ENCODE measurements at places on chromosomes 1 and 21.

DNA sequence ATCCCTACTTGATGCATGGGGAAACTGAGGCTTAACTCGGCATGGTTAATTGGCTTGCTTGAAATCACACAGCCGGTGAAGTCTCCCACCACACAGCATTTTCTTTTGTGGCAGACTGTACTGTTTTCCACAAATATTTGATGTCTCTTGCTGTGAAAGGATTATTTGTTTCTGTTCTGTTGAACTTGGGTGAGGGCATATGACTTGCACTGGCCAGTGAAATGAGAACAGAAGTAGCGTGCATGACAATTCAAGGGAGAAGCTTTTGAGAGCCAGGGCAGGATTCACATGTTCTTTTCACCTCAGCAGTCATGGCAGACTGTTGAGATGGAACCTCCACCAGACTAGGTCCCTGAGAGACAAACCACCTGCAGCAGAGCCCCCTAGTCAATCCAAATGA lies 11.7 kb upstream of the AK2 start:
- DNase-seq = no peak

DNA sequence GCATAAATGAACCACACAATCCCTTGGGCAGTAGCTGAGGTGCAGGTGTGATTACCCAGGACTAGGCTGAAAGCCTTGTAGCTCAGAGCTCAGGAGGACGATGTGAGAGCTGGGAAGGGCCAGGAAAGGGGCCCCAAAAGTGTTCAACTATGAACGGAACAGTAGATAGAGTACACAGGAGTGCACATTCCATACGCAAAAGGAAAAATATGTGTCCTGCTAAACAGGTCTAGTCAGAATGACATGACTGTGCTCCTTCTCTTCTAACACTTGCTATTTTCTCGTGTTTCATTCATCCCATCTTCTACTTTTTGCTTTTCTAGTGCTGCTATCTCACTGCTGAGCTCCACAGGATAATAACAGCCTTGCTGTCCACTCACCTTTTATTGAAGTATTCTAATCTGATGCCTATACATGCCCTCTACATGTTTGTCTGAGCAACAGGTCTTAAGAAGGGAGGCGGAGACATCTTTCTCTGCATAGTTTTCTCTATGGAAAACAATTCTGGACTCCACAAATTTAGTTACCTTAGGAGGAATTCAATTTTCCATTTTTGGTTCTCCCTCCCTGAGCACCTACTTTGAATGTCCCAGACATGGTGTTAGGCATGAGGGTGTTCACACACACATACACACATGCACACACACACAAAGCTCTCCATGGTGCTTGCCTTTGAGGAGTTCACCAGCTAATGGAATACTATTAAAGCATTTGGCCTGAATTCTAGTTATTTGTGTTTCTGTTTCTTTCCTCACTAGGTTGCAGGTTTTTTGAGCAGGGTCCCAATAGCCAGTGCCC lies 3.4 kb downstream of the S100A10 start:
- no peak for DNase-seq

- no peak for DNase-seq
Observed at GRCh38 chr1:220631238-220631815, 58.8 kb upstream of the C1orf115 start.

- DNase-seq = no peak
Observed at GRCh38 chr1:175865041-175865766, 121.8 kb upstream of the TNR start.

DNA sequence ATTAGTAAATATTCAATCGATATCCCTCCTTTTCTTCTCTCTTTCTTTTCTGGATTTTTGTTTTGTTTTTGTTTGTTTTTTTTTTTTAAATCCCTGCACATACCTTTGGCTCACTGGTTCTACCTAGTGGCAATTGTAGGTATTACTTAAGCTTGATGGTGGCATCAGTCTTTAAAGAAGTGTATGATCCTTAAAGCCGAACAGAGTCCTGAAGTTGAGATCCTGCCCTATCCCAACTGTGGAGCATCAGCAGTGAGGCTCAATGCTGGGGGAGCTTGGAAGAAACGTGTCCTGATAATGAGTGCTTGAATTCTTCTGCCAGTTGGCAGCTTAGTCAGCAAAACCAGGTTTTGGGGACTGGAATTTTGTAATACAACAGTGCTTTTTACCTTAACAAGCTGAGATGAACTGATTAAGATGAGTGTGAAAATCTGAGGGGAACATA lies 60.8 kb downstream of the FASLG start:
- DNase-seq = no peak

- DNase-seq = no peak
Observed at GRCh38 chr1:28640766-28641165, 2.1 kb downstream of the TAF12 start.

GRCh38 chr1:179825798-179826460 lies 51.7 kb downstream of the TOR1AIP2 start:
- no peak for DNase-seq

DNA sequence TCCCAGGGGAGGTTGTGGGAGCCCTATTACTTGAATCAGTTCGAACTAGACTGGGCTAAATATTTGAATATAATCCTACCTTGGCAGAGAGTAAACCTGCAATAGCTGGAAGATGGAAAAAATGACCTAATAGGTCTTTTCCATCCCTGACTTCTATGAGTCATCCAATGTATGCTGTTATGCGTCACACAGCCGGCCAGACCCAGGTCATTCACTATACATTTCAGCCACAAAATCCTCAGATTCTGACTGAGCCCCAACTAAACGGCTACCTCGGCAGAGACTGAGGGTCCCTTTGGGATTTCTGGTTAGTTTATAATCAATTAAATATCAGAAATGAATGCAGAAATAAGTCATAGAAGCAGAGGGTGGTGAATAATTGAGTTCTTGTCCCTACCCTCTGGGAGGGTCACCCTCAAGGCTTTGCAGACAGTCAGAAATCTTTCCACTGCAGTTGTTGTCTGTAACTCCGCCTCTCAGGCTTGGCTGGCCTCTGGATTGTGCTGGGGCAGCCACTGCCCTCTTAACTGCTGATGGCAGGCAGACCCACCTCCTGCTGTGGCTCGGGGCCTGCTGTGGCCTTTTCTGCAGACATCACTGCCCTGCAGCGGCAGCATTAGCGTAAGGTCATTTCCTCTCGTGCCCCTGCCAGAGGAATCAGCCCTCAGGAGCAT lies 240.5 kb downstream of the TGFB2 start:
- no peak for DNase-seq

DNA sequence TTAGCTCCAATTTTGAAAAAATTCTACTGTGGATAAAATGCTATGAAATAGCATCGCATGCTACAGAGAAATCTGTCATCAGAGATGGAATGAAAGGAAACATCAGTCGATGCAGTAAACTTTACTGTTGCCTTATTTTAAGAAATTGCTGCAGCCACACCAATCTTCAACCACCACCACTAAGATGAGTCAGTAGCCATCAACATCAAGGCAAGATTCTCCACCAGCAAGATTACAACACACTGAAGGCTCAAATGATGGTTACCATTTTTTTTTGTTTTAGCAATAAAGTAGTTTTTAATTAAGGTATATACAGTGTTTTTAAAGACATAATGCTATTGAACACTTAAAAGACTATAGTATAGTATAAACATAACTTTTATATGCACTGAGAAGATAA lies 95.6 kb upstream of the JUN start:
- DNase-seq = no peak

- DNase-seq = no peak
Observed at GRCh38 chr1:93093332-93094006, 14.4 kb downstream of the MTF2 start.

GRCh38 chr1:62613325-62613727 lies 16.0 kb downstream of the ANGPTL3 start:
- DNase-seq = no peak

GRCh38 chr1:230857077-230857476 lies 11.2 kb downstream of the C1orf198 start:
- no peak for DNase-seq

DNA sequence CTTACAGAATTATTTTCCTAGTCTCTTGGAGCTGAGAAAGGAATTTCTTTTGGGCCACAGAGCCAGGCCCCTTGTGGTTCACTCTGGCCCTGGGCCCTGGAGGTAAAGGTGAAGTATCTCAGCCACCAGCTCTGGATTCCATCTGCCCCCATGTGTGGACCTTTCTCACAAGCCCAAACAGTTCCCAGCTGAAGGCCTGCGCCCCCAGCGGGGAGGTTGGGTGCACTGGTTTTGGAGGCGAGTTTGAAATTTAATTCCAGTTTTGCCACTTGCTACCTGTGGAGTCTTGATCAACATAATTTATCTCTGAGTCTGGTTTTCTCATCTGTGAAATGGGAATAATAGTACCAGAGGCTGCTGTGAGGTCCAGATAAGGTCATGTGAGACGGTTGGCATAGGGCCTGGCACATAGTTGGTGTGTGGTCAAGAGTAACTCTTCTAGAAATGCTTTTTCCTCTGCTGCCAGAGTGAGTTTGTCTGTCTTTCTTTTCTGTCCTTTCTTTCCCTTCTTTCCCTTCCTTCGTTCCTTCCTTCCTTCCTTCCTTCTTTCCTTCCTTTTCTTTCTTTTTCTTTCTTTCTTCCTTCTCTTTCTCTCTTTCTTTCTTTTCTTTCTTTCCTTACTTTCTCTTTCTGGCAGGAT lies 6.1 kb downstream of the AGTRAP start:
- DNase-seq = no peak

- no peak for DNase-seq
Observed at GRCh38 chr1:155974208-155975115, 3.9 kb downstream of the ARHGEF2 start.

GRCh38 chr21:16192902-16193301 lies 463.1 kb downstream of the USP25 start:
- DNase-seq = no peak

DNA sequence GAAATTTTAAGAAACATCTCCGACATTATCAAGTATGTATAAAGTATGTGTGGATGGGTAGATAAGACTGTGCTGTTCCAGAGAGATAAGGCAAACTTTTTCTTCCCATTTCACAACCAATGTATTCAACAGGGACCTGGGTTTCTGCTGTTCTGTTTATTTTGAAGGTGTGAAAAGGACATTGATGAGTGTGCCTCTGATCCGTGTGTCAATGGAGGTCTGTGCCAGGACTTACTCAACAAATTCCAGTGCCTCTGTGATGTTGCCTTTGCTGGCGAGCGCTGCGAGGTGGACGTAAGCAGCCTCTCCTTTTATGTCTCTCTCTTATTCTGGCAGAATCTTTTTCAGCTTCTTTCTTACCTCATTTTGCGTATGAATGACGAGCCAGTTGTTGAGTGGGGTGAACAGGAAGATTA lies 174.0 kb downstream of the CRB1 start:
- DNase-seq = no peak

DNA sequence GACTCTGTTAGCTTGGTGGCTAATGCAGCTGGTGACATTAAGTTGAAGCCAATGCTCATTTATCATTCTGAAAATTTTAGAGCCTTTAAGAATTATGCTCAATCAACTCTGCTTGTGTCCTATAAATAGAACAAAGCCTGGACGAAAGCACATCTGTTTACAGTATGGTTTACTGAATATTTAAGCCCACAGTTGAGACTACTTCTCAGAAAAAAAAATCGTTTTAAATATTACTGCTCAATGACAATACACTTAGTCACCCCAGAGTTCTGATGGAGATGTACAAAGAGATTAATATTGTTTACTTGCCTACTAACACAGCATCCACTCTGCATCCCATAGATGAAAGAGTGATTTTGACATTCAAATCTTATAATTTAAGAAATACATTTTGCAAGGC lies 79.6 kb downstream of the NEGR1 start:
- no peak for DNase-seq

DNA sequence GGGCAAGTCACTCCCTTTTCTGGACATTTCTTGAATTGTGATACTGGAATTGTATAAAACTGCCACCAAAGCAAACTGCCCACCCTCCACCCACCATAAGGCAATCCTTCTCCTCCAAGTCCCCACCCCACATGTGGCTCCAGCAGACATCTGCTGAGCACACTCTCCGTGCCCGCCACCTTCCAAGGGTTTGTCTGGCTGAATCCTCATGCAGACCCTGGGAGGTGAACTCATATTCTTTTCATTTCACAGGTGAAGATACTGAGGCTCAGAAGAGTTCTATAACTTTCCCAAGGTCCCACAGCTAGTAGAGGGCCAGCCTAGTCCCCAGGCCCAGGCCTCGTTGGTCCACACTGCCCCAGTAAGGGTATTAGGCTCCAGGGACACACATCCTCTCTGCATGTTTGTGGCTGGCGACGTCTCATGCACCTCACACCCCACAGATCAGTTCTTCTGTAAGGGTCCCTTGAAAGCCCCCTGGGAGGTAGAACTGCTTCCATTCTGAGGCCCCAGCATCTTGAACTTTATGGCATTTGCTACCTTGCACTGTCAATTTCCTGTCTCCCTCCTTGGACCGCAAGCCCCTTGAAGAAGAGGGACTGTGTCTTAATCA lies 14.1 kb downstream of the CNTN2 start:
- no peak for DNase-seq

GRCh38 chr21:15301014-15301413 lies 236.2 kb upstream of the NRIP1 start:
- no peak for DNase-seq

DNA sequence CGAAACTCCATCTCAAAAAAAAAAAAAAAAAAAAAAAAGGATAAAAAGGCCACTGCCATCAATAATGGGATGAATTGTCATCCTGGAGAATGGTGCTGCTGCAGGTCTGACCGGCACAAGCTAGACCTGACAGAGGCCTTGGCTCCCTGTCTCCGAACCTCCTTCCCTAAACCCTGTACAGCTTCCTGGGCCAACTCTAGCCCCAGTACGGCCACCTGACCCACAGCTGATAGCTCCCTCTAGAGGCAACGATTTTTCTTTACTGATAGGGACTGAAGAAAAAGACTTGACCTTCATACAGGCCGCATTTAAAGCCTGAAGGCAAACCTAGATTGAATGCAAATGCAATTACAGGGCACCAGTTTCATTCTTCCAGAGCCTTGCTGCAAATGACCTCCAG lies 30.7 kb downstream of the NOL9 start:
- DNase-seq = no peak

- DNase-seq = no peak
Observed at GRCh38 chr1:204314171-204314892, 45.4 kb downstream of the PLEKHA6 start.

- no peak for DNase-seq
Observed at GRCh38 chr21:15124731-15125130, 59.9 kb upstream of the NRIP1 start.

- no peak for DNase-seq
Observed at GRCh38 chr1:232904131-232904530, 46.3 kb upstream of the NTPCR start.

- DNase-seq = no peak
Observed at GRCh38 chr1:33824971-33825370, 38.9 kb upstream of the HMGB4 start.

DNA sequence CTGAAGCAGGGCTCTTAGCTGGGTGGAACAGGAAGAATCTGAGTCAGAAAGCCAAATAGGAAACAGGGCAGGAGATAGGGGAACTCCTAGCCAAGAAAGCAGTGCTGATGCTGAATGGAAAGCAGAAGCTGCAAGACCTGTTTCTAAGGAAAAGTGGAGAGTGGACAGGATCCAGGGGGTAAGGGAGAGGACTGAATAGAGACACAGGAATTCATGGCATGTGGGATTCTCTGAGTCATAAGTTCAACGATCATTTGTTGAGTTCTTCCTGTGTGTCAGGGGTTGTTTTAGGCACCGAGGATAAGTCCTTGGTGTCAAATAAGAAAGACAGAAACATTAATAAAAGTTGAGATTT lies 153.8 kb upstream of the FGGY start:
- DNase-seq = no peak

- DNase-seq = no peak
Observed at GRCh38 chr21:38095220-38095619, 161.6 kb upstream of the KCNJ15 start.

GRCh38 chr1:73903092-73903491 lies 294.9 kb downstream of the LRRIQ3 start:
- DNase-seq = no peak

GRCh38 chr1:175494011-175494554 lies 249.3 kb downstream of the TNR start:
- DNase-seq = no peak

Data from stimulated activated CD8-positive, alpha-beta memory T cell treated with anti-CD3 and anti-CD28 coated beads, Interleukin-2, amount 100 ng/mL, for 1 hour (primary cell).